ENCODE measurements at places on chromosomes 2 and 18.

DNA sequence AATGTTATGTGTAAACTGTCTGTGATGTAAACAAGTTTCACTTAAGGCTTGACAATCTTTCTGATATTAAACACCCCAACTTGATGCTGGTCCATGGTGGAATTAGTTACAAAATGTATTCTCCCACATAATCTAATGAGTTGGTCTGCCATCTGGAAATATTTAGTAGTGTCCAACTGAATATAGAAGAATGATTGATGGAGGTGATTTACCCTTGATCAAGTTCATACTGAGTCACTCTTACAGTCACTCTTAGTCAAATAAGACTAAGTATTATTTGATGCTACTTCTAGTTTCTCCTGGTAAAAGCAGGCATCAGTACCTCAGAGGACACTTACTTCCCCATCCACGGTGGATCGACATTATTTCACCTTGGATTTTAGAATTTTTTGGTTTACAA is 198.1 kb downstream of the SATB2 start:
- no peak for DNase-seq

DNA sequence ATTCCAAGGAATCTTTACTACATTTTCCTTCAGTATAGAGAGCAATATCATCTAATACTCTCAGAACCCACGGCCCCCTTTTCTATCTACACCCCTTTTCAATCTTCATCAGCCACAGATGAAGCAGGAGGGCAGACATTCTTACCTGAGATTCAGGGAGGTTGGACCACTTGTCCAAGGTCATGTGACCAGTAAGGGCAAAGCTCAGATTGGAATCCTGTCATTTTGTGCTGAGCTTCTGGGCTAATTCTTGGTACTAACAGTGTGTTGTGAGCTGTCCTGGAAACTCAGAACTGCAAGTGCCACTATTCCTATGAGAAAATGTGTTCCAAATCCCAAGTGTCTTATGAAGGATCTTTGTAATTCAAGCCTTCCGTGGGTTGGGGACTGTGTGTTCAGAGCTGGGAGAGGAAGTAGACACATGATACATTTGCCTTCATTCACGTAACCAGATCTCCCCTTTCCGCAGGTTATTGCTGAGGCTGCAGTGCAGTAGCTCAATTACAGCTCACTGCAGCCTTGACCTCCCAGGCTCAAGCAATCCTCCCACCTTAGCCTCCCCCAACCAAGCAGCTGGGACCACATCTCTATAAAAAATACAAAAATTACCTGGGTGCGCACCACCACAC is 3.3 kb downstream of the CHRNA1 start:
- peak; percentile 74 for DNase-seq

- no peak for DNase-seq
Measured at GRCh38 chr18:26650310-26651268, 102.2 kb upstream of the KCTD1 start.

DNA sequence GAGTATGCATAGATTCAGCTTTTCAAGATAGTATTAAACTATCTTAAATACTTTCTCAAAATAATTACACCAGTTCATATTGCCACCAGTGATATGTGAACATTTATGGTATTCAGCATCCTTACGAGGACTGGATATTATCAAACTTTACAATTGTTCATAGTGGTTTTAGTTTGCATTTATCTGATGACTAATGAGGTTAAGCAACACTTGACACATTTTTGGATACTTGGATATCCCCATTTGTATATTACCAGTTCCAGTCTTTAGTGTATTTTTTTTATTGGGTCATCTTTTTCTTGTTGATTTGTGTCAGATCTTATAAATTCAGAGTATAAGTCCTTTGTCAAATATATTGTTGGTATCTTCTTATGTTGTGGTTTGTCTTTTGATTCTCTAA is 128.4 kb downstream of the ASXL3 start:
- DNase-seq = no peak

DNA sequence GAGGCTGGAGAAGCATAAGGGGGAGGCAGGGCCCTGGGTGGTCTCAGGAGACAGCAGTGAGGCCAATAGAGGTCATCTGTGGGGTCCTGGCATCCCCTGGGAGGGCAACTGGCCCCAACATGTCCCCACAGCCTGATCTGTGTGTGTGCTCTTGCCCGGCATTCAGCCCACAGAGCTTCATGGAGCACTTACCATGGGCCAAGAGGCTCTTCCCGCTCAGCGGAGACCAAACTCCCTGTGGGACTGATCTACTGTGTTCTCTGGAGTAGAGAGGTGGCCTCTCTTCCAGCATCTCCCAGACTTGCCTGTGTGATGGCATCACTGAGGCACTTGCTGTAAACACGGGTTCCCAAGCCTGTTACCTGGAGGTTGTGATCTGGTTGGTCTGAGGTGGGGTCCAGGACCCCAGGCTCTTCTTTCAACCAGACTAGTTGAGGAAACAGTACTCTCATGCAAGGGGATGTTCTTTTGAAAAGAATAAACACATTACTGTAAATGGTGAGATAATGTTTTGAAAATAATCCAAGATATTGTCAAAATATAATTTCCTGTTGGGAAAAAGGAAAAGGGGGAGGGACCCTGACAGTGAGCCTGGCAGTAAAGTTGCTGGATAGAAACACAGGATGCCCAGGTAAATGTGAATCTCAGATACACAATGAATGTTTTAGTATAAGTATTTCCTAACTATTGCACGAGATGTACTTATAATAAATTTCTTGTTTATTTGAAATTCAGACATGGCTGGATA is 67.6 kb downstream of the SOWAHC start:
- DNase-seq = no peak

- no peak for DNase-seq
Measured at GRCh38 chr2:162623888-162624287, 214.7 kb downstream of the KCNH7 start.

DNA sequence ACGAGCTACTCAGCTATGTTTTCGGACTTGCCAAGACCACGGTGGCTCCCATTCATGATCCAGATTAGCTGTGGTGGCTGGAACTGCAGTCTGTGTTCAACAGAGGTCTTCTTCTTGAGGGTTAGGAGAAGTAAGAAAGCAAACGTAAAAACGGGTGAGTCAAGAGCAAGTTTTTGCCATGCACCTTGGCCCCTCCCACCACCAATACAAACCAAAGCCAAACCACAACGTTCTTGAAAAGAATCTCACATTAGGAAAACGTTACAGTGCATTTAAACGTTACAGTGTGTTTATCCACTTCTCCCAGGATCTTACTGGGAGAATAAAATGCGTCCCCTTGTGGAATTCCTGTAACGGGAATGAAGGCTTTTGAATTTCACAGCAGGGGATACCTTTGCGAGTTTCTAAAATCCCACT is 725 bp downstream of the FBXO48 start:
- no peak for DNase-seq

- no peak for DNase-seq
Measured at GRCh38 chr2:68100189-68100588, 37.4 kb upstream of the C1D start.

- no peak for DNase-seq
Measured at GRCh38 chr2:138495384-138495783, 6.2 kb upstream of the SPOPL start.

- no peak for DNase-seq
Measured at GRCh38 chr2:42725657-42726056, 38.3 kb downstream of the OXER1 start.

DNA sequence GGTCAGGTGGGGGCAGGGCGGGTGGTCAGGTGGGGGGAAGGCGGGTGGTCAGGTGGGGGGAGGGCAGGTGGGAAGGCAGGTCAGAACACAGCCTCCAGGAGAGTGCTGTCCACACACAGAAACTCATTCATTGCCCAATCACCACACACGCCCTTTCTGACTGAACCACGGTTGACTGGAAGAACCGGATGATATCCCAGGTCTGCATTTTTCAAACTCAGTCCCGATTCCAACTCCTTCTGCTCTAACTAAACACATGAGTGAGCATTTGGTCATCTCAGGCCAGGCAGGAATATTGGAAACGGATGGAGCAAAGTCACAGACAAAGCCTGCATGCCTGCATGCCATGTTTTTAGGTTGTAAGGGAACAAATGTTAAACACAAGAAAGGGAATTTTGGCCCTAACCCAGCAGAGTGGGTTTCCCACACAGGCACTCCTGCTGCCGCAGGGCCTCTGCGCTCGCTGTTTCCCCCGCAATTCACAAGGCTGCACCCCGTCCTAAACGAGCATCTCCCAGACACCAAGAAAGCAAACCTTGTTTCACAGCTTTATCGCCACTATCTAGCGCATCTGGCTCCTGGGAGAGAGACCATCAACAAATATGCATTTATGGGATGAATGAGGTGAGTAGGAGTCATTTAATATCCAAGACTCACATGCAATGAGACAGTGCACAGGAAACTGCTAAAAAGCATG is 100.1 kb downstream of the ZNF516 start:
- DNase-seq = no peak

GRCh38 chr2:98839292-98839691 is 96.7 kb downstream of the CRACDL start:
- no peak for DNase-seq

DNA sequence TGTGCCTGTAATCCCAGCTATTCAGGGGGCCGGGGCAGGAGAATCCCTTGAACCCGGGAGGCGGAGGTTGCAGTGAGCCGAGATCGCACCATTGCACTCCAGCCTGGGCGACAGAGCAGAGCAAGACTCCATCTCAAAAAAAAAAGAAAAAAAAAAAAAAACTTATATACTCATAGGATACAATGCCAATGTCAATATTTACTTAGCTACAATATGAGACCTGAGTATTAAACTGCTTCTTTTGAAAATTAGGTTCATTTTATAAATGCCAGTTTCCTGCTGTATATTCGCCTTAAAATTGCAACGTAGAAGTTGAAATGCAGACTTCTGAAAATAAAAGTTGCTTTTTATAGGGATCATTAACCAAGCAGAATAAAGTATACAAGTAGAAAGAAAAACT is 2.3 kb downstream of the SLC35F5 start:
- DNase-seq = no peak

DNA sequence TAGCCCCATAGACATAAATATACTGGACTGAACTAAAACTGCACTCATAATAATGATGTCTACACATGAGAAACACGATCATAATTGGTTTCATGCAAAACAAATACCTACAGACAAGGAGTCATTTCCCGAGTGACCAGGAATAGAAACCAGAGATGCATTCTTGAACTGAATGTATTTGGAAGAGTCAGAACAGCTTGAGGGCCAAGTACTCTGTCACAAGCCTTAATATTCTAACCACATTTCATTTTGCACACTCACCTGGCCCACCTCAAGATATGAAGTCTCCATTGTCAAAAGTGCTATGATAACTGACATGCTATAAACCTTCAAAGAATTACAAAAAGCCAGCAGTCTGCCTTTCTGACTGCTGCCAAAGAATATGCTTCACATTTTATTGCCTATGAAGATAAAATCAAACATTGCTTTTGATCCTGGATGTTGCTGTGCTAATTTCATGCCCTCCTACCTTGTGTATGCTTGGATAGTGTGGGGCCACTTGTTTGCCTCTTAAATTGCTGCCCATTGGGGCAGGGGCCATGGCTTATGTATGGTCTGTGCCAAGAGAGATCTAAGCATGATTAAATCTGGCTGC is 18.9 kb upstream of the ASAP2 start:
- no peak for DNase-seq

DNA sequence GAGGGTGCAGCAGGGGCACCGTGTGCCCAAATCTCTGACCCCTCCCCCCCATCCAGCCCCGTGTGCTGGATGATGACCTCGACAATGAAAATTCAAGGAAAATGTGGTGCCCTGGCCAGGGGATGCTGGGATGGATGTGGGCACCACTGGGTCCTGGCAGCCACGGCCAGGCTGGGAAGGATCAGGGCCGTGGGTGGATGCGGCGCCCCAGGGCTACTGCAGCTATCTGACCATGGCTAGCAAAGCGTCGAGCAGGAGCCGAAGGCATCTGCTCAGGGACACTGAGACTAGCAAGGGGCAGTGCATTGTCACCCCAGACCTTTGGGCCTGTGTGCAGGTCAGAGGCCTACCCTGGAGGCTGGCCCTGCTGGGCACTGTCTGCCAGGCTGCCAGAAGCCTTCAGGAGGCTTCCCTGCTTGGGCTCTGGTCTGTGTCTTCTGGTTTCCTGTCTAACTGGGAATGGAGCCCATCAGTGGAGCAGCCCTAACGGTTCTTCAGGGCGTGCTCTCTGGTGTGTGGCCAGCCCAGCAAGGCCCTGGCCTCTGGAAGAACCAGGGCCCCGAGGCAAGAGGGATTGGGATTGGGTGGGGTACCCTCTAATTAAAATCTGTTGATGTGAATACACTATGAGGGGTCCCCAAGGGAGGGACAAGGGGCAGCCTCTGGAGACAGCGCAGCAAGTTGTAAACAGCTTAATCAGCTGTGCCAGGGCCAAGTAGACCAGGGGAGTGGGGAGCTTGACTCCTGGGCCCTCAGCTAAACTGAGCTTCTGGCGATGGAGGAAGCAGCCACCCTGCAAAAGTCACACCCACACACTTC is 98.0 kb downstream of the STPG4 start:
- DNase-seq = no peak

DNA sequence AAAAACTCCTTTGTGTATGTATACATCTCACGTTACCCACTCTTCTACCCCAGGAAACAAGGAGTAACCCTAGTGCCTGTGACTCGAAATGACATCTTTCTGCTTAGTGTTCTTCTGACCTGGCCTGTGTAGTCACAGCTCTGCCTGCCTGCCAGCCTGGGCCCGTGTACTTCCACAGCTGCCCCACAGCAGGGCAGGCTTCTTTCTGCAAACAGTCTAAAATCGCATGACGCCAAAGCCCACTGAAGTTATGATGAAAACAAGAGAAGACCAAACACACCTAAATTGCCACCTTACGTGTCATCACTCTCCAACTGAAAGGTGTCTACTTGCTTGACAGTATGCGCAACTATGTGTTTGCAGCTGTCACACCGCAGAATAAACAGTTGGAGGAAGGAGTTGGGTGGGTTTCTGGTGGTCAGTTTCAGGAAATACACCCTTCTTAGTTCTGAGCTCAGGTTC is 1.5 kb downstream of the GAREM1 start:
- DNase-seq = peak; percentile 14

DNA sequence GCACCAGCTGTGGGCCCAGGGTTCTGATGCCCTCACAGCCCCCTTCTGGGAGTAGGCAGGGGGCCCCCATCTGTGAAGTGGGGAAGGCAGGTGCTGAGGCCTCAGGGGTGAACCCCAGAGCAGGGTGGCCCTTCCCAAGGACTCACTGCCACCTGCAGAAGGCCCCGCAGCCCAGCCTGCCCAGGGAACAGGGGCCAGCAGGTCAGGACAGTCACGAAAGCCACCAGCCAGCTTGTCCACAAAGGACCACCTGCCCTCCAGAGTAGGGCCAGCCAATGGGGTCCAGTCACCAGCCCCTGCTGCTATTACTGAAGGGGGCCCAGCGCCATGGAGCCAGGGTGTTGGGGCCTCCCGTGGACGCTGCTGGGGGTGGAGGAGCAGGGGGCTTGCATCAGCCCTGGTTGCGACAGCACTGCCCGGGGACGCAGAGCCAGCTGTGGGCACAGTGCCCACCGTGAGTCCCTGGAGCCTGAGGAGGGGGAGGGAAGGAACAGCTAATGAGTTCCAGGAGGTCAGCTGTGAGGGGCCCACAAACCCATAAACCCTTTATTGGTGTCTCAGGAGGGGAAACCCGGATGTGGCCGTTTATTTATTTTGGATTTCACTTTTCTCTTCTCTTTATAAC is 11.5 kb upstream of the SNED1 start:
- DNase-seq = no peak

- DNase-seq = no peak
Measured at GRCh38 chr2:85276571-85277118, 51.1 kb downstream of the TGOLN2 start.

Data from NCI-H510A (cell line).